Stimulated activated CD4-positive, alpha-beta T cell treated with anti-CD3 and anti-CD28 coated beads, Interleukin-12 subunit alpha, Interleukin-12 subunit beta, amount 100 ng/mL, for 48 hours (primary cell): ENCODE measurements at places on chromosomes 5 and 9.

DNA sequence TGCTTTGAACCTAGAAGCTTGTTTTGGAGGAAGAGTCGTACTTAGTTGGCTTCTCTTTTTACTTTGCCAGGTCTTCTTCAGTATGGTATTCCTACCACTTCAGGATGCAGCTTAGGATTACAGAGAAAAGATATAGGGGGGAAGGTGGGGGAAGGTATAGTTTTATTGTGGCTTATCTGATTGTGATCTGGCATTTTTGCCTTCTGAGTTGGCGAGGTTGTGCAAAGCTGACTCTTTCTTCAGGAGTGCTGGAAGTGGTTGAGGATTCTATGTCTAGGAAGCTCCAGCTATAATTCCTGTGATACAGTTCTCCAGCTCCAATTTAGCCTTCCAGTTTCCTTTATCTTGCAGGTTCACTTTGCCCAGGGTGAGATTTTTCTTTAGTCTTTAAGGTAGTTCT lies 7.0 kb downstream of the CDC42SE2 start:
- no peak for DNase-seq

- DNase-seq, result no peak
Observed at GRCh38 chr5:77952636-77953212, 176.6 kb upstream of the TBCA start.

- DNase-seq, result no peak
Observed at GRCh38 chr5:124262991-124263571, 483.4 kb downstream of the ZNF608 start.

- no peak for DNase-seq
Observed at GRCh38 chr9:93929231-93929630, 25.9 kb downstream of the BARX1 start.

GRCh38 chr5:67813877-67814539 lies 401.5 kb upstream of the PIK3R1 start:
- no peak for DNase-seq

- DNase-seq, result no peak
Observed at GRCh38 chr9:97903177-97903576, 19.1 kb downstream of the TRMO start.

DNA sequence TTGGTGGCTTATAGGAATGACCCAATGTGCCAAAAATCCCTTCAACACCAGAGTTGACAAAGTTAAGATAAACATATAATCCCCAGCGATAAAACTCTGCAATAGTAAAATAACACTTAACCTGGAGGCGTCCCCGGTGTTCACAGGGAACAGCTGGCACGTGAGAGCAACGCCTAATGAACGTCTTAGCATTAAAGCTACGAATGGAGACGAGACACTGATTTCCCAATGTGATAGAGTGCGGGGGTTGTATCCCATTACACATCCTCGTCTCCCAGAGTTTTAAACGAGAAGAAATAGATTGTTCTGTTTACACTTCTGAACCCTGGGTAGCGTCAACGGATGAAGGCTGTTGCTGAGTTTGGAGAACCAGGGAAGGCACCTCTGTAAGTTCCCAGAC lies 57.6 kb downstream of the PTCH1 start:
- no peak for DNase-seq
